Stimulated activated CD8-positive, alpha-beta memory T cell treated with anti-CD3 and anti-CD28 coated beads, Interleukin-15, amount 100 ng/mL, for 24 hours (primary cell): ENCODE measurements at places on chromosomes 12 and 14.

DNA sequence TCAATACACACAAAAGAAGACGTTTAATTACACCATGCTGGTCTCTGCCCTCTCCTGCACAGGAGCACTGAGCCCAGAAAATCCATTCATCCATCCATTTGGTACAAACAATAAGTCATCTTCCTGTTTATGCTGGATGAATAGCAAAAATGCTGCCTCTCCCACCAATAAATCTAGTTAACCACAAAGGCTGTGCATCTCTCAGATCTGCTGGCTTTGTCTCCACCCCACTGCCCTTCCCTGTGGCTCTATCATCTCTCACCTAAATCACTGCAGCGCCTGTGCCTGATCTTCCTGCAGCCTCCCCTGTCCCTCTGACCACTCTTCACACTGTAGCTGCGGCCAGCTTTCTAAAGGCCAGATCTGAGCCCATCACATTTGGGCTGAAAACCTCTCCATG, 72.9 kb upstream of the DDX11 start:
- DNase-seq = no peak

DNA sequence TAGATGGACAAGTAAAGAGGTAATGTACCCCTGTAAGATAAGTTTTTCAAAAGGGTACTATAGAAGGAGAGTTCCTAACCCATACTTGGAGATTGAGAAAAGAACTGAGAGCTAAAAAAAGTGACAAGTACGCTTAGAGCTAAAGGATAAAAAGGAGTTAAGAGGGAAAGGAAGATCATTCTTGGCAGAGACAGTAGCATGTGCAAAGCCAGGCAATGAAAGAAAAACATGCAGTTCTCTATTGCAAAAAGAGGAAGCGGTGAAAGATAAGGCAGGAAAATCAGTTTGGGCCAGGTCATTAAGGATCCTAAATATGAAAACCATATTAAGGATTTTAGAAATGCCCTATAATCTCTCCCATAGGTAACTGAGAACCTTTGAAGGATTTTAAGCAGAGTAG, 500.4 kb upstream of the GARIN6 start:
- no peak for DNase-seq

- DNase-seq = no peak
These were observed at the start of gene SYNE3 for GRCh38 chr14:95516554-95517181. TSS of gene SYNE3 (minus strand) at chr14:95516650. CDS start at chr14:95475821, 40,829 bp downstream.

- DNase-seq = no peak
These were observed at the start of gene LTBR for GRCh38 chr12:6383572-6384498. TSS of gene LTBR (plus strand) at chr12:6384162. CDS start at chr12:6384359, 197 bp downstream.

GRCh38 chr12:19938031-19938430, 430.3 kb upstream of the PDE3A start:
- DNase-seq = no peak

GRCh38 chr12:96502477-96502876, 13.1 kb downstream of the CFAP54 start:
- DNase-seq = no peak
